Head of caudate nucleus (tissue), 42 donors: ENCODE measurements at places on chromosomes 2 and 18.

- no peak for DNase-seq
These were observed 40.6 kb downstream of the TRABD2A start for GRCh38 chr2:84840306-84840705.

DNA sequence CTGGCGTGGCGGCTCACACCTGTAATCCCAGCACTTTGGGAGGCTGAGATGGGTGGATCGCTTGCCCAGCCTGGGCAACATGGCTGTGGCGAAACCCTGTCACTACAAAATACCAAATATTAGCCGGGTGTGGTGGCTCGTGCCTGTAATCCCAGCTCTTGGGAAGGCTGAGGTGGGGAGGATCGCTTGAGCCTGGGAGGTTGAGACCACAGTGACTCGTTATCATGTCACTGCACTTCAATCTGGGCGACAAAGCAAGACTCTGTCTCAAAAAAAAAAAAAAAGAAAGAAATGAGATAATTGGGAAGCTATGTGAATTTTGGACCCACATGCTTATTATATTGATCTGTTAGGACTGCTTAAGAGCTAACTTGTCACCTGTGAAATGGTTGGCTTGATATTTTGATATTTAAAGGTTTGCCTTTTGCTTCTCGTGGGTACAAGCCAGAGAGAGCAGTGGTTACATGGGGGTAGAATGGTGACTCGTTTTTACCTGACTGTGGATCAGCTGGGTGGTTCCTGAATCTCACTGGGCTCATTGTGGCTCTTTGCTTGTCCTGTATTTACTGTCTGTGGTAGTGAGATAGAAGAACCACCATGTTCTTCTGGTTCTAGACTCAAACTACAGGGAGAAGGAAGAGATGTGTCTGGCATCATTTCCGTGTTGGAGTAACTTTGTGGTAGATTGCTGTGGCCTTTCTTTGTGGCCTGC, 28.9 kb downstream of the ZNF532 start:
- no peak for DNase-seq

- DNase-seq = no peak
These were observed 101.5 kb upstream of the DSEL start for GRCh38 chr18:67618061-67618460.

DNA sequence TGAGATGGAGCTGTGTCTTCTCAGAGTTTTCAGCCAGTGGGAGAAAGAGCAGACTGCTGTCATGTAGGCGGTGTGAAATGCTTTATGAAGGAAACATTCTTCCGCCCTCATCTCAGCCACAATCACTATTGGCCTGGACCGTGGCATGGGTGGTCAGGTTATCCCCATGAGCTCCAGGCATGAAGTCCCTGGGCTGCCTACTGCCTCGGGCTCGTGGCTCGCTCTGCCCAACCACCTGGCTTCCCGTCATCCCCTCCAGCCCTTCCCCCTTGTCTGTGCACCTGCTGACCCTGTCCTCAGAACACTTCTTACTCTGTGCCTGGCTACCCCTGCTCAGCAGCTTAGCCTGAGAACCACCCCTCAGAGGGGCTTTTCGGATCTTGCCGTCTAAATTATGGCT, 15.5 kb downstream of the COLEC11 start:
- DNase-seq = no peak

DNA sequence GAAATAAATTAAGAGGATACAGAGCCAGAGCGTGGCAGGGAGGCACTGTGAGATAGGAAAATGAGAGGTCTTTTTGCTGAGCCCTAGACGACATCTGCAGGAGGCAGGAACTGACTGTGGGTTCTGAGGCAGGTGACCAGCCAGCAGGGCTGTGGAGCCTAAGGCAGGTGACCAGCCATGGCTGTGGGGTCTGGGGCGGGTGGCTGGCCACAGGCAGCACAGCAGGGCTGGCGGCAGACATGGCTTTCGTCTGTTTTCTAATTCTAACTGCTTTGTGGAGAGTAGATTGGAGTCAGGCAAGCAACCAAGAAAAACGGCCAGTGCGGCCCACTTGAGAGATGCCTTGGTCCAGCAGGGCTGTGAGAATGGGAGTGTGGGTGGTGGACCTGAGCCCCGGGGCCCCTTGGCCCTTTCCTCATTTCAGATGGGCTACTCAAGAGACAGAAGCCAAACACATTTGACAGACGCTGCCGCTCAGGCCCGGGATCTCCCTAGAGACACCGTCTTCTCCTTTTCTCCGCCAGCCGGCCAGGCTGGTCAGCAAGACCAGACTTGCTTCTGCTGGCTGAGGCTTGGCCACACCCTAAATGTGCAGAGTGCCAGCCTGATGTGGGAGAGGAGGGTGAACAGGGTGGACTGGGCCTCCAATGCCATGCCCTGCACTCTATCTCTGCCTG, 19.7 kb upstream of the GNAL start:
- no peak for DNase-seq

DNA sequence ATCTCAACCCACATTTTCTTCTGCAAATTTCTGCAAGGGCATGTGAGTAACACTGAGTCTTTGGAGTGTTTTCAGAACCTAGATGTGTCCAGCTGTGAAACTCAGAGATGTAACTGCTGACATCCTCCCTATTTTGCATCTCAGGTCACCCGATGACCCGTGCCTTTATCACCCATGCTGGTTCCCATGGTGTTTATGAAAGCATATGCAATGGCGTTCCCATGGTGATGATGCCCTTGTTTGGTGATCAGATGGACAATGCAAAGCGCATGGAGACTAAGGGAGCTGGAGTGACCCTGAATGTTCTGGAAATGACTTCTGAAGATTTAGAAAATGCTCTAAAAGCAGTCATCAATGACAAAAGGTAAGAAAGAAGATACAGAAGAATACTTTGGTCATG, 8.0 kb downstream of the UGT1A1 start:
- no peak for DNase-seq

DNA sequence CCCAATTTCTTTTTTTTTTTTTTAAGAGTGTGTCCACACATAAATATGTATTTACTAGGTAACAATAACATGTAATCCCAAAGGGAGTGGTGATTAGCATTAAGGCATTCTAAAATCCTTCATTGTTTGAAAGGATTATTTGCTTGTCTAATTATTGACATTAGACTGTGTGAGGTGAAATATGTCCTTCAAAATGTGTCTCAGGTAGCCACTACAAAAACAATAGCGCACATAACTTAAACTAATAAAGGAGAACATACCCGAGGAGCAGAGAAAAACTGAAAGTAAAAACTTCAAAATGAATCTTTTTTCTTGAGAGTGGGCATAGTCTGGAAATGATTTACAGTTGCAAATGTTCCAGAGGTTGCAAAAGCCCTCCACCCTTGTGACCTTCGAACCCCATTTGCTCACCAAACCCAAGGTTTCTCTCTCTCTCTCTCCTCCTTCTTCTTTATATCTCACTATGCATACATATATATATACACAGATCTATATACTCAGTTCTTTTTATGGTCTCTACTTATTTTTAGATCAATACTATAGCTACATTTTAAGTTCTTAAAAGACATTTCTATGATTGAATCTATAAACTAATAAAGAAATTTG, 24.4 kb upstream of the FRZB start:
- DNase-seq = no peak

- no peak for DNase-seq
These were observed 38.7 kb downstream of the RALBP1 start for GRCh38 chr18:9513971-9514512.
